Suprapubic skin (tissue), 4 donors: ENCODE measurements at places on chromosomes 1 and 21. TPM values are rescaled to one million over a fixed set of nuclear protein-coding genes. Genes with fewer than 3 reads are reported as not detected.
A peak's percentile ranks its signal among the peaks of the same experiment; 100 is the strongest.

DNA sequence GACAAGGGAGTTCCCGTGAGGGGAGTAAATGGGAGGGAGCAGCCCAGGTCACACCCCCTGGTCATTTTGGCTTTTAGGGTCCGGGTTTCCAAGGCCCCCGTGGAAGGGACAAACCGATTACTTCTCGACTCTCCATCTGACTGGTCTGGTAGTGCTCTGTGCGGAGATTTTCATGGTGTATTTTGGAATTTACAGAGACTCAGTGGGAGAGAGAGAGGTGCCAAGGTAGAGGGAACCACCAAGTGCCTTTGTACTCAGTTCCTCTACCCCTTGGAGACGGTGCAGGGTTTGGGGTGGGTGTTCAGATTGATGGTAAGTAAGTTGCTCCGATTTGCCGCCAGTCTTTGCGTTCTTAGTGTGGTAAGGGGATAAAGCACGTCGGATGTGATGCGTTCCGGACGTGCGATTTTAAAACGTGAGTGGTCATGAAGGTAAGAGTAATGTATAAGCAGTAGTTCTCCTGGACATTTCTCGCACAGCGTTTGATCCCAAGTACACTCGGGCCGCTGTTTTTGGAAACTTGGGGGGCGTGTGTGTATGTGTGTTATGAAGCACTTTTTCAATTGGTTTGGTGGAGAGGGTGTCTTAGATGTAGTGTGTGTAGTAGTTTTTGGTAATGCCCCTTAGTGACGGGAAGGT, 682 bp downstream of the SUCO start:
- H3K4me1 ChIP-seq, result peaks cover 33% of the 10 kb centered on the region
- H3K27me3 ChIP-seq, result no peaks in the 10 kb centered on the region
- H3K27ac ChIP-seq, result peak overlapping the region; percentile 94
- no peaks in the 10 kb centered on the region for H3K36me3 ChIP-seq

GRCh38 chr1:109024646-109025045, 17.3 kb downstream of the WDR47 start:
- no peak for DNase-seq
- no peak overlapping the region for H3K4me3 ChIP-seq
- no peaks in the 10 kb centered on the region for H3K4me1 ChIP-seq
- H3K27me3 ChIP-seq, result no peaks in the 10 kb centered on the region

DNA sequence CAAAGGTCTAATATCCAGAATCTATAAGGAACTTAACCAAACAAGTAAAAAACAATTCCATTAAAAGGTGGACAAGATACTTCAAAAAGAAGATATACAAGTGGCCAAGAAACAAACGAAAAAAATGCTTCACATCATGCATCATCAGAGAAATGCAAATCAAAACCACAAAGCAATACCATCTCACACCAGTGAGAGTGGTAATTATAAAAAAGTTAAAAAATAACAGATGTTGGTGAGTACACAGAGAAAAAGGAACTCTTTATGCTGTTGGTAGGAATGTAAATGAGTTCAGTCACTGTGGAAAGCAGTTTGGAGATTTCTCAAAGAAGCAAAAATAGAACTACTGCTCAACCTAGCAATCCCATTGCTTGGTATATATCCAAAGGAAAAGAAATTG, 218.6 kb downstream of the SLC44A5 start:
- DNase-seq, result no peak
- no peaks in the 10 kb centered on the region for H3K36me3 ChIP-seq
- H3K4me3 ChIP-seq, result no peak overlapping the region
- H3K27ac ChIP-seq, result no peak overlapping the region

The ABCA4 gene
- 4.3 TPM for total RNA-seq

The PEAR1 gene
- total RNA-seq, result 4.7 TPM
